ENCODE measurements at places on chromosomes 5 and 9.

GRCh38 chr9:83986765-83987401, 6.3 kb downstream of the RMI1 start:
- DNase-seq = no peak

- DNase-seq = no peak
Observed at GRCh38 chr9:517993-518392, 303.3 kb downstream of the DOCK8 start.

GRCh38 chr5:172910828-172911627, 48.2 kb upstream of the RPL26L1 start:
- DNase-seq = no peak

- no peak for DNase-seq
Observed at GRCh38 chr9:682633-683508, 158.6 kb upstream of the DMRT1 start.

GRCh38 chr9:5684101-5684500, 55.2 kb downstream of the RIC1 start:
- DNase-seq = no peak

GRCh38 chr9:89405826-89406225, 87.5 kb downstream of the SECISBP2 start:
- DNase-seq = no peak

DNA sequence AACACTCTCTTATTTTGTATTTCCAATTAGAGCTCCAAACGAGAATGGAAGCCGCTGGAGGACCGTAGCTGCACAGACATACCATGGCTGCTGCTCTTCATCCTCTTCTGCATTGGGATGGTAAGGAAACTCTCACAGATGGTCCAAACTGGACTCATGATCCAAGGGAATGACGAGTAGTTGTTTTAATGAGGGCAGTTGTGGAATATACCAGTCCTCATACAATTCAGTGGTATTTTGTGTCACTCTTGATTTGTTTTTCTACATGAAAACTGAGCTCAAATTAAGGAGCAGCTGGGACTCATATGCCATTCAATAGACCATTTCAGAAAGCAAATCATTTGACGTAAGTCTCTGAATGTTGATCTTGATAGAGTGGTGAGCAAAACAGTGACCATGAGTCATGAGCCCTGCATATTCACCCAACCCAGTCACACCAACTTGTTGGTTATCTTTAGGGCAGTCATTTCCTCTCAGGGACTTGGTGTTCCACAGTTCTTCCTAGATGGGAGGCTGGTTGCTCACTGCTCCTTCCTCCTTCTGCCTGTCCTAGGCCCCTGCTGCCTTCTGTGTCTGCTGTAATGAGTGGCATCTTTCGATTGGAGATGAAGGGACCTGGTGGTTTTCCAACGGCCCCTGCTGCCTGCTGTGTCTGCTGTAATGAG, 54.9 kb downstream of the SLC44A1 start:
- DNase-seq = no peak

DNA sequence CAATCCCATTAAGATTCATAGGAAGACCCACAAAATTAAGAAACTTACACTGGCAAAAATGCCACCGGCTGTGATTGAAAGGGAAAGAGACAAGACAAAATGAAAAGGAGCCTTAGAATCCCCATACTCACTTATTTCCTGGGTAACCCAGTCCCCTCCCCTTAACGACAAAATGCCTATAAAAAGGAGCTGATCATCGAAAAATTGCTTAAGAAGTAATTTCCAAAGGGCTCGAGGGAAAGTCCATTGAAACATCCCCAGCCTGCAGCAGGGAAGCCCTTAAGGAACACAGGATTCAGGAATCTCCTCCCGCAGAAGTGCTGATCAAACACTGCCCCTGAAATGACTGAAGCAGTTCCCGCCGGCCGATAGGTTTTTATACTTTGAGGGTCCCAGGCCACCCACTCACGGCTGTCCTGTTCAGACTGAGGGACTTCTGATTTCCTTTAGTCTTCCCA, 677 bp upstream of the ZNF79 start:
- no peak for DNase-seq

DNA sequence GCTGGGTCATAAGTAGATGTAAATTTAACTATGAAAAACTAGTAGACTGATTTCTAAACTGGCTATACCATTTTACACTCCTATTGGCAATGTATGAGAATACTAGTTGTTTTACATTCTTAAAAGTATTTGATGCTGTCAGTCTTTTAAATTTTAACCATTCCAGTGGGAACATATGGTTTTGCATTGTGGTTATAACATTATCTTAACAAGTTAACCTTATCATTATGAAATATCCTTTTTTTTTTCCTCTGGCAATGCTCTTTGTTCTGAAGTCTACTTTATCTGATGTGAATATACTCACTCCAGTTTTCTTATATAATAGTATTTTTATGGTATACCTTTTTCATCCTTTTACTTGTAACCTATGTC, 548.9 kb upstream of the CLINT1 start:
- no peak for DNase-seq

GRCh38 chr9:21833090-21833801, 30.8 kb downstream of the MTAP start:
- no peak for DNase-seq

DNA sequence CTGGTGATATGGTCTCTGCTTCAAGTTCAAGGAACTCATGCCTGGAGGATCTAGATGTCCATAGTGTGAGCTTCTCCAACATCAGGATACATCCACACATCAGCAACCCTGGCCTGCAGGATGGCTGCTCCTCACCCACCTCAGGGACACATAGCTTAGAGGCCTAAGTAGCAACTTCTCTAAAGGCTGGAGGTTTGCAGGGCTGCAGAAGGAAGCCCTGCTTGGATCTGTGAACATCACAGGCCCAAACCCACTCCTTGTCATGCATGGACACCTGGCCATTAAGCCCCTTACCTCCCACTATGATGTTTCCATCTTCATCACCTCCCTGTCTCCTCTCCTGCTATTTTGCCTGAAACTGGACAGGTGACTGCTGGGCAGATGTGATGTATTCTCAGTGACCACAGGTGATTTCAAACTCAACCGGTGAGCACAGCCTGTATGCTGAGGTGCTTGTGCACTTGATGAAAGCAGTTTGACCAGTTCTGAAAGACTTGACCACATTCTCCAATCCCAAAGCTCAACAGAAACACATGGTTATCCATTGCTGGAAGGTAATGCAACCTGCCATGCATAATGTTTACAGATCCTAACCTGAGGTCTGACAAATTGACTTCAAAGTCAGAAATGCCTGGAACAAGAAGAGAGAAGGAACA, 205.2 kb downstream of the FSTL4 start:
- no peak for DNase-seq

- DNase-seq = no peak
Observed at GRCh38 chr9:78292026-78292425, 4.9 kb upstream of the PSAT1 start.

- DNase-seq = no peak
Observed at GRCh38 chr9:18477121-18477660, 3.2 kb downstream of the ADAMTSL1 start.

- no peak for DNase-seq
Observed at GRCh38 chr9:109411069-109411761, 86.9 kb downstream of the PTPN3 start.

DNA sequence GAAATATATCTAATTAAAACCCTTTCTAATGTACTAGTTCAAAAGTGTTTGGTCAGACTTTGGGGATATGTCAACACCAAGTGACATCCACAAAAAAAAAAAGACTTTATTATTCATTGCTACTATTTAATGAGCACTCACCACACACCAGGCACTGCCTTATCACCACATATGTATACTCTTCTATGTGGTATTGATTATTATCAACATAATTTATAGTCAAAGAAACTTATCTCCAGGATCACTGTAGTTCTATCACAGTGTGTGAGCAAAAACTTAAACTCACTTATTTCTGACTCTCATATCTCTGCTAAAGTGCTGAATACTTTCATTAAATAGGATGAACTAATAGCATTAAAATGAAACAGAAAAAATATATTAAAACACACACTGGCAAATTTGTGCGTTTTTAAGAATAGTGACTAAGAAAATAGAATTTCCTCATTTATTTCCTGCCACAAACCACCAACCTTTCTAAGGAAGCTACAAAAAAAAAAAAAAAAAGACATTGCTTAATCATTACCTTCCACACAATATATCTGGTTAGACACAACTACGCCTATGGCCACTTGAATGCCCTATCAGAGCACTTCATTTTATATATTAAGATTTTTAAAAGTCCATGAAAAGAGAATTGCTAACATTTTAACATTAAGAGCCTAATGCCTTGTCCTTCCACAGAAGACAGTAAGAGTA, 12.8 kb downstream of the SLCO4C1 start:
- no peak for DNase-seq

- no peak for DNase-seq
Observed at GRCh38 chr5:60349891-60350415, 350.0 kb downstream of the DEPDC1B start.

DNA sequence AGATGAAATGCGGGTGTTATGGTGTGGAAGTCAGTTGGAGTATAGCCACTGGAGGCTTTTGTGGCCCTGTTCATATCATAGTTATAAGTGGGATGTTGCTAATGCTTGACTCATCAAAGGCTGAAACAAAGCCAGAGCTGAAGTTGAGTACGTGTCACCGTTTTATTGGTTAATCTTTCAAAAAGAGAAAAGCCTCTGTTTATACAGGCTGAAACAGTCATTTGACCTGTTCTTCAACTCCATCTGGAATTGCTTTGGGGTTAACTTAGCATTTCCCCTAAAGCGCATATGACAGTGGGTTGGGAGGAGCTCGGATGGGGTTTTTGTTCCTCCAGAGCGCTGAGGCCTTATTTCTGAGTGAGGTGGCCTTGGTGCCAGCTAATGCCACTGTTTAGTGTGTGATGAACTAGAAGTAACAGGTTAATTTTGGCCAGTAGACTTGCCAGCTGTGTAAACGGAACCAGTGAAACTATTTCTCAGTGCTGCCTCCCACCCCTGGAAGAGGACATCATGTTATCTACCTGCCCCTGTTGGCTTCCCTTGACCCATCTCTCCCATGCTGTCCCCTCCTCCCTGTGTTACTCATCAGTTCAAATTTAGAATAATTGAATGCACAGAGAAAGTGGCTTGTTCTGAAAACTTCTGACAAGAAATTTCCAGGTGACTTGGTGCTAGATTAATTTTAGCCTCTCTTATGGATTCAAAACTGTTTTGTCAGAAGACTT, 34.2 kb downstream of the MTAP start:
- DNase-seq = no peak

- DNase-seq = no peak
Observed at GRCh38 chr5:168481330-168481788, 4.9 kb upstream of the RARS1 start.

- DNase-seq = no peak
Observed at GRCh38 chr9:38306899-38307298, 85.6 kb upstream of the ALDH1B1 start.

GRCh38 chr5:41925555-41925951, 472 bp downstream of the FBXO4 start:
- DNase-seq = peak; percentile 2

GRCh38 chr5:6183391-6184390, 194.7 kb downstream of the MED10 start:
- DNase-seq = no peak

DNA sequence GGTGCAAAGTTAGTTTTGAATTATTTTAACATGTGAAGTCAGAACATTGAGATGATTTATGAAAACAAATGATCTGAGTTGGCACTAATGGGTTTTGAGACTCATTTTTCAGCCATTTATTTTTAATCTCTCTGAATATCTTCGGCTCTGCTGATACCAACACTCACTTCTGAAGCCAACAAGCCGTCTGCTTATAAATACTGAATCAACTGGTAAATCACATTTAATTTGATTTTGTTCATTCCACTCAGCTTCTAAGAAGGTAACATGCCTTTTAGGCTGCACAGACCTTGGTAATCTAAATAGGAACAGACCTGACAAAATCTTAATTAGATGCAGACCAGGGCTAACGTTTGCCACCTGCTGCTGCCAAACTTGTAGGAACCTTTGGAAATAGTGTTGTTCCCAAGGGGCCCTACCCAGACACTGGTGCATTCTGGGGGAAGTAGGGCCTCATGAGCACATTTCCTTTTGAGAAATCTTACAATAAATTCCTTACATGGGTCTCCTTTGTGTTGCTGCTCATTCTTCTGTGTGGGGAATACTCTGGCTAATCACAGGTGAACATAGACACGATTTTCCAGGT, 182.2 kb downstream of the KCTD16 start:
- DNase-seq = no peak

DNA sequence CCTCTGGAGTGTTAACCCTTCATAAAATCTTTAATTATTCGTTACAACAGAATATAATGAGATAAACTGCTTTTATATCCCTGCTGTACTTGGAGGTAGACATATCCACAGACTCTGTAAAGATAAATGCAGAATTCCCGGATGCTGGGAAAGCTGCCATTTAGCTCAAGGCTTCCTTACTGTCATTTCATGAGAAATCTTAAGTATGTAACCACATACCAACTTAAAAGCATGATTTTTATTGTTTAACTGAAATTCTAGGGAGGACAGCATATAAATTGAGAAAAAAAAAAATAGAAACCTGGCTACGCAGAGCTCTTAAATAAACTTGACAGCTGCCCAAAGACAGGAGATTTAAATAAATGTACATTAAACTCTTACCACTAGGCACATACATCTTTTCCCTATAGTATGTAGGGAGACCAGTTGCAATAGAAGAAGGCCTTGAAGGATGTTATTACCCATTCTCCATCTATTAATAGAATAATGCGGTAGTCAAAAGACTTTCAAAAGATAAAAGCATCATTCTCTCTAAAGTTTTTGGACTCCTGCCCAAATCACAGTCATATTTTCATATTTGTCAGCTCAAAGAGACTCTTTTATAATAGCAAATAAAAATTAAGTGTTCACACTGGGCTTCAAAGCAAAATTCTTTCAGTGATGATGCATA, 373.8 kb downstream of the NDUFS4 start:
- no peak for DNase-seq

- DNase-seq = no peak
Observed at GRCh38 chr9:98007251-98007928, 24.2 kb downstream of the ANP32B start.

GRCh38 chr9:136863623-136864273, 2.4 kb downstream of the EDF1 start:
- DNase-seq = no peak

GRCh38 chr5:173093606-173094005, 37.5 kb downstream of the CREBRF start:
- DNase-seq = no peak

DNA sequence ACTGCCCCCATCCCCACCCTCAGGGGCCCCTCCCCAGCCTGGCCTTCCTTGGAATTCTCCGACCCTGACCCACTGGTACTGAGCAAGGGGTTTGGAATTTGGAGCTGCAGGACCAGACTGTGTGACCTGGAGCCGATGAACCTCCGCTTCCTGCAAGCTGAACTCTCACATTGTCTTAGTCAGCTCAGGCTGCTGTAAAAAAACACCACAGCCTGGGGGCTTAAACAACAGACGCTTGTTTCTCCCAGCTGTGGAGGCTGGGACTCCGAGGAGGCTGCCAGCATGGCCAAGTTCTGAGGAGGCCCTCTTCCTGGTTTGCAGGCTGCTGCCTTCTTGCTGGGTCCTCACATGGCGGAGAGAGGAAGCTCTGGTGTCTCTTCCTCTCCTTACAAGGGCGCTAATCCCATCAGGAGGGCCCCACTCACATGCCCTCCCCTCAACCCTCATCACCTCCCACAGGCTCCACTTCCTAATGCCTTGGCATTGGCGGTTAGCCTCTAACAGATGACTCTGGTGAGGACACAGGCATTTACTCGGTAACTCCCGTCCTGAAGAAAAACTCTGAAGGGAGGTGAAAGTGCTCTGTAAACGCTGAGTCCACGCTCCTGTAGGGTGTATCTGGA, 42.4 kb downstream of the C5orf15 start:
- DNase-seq = no peak

GRCh38 chr5:89246864-89247263, 363.9 kb upstream of the MEF2C start:
- no peak for DNase-seq

- no peak for DNase-seq
Observed at GRCh38 chr5:159700016-159700415, 216.3 kb upstream of the ADRA1B start.
